ENCODE measurements at places on chromosomes 1 and 21.

DNA sequence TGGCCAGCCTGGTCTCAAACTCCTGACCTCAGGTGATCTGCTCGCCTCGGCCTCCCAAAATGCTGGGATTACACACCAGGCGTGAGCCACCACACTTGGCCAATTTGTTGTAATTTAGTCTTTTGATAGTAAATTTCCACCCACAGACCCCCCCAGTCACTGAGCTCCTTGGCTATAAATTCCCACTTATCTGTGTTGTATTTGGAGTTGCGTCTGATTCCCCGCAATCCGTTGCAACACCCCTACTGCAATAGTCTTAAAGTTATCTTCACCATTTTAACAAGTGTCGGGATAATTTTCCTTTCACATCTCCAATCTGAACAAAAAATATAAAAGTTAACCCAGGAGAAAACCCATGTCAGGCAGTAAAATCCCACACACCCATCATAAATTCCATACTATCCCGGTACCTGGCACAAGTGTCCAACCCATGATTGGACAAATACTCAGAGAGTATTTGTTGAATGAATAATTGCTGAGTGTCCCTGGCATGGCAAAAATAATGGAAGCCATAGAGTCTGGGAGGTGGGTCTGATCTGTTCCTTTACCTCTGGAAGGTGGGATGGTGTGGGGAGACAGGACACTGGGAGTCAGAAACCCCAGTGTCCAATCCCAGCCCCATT lies 9.3 kb upstream of the CNR2 start:
- no peak for DNase-seq

- no peak for DNase-seq
These were observed 70.6 kb downstream of the RGS2 start for GRCh38 chr1:192879406-192879805.

DNA sequence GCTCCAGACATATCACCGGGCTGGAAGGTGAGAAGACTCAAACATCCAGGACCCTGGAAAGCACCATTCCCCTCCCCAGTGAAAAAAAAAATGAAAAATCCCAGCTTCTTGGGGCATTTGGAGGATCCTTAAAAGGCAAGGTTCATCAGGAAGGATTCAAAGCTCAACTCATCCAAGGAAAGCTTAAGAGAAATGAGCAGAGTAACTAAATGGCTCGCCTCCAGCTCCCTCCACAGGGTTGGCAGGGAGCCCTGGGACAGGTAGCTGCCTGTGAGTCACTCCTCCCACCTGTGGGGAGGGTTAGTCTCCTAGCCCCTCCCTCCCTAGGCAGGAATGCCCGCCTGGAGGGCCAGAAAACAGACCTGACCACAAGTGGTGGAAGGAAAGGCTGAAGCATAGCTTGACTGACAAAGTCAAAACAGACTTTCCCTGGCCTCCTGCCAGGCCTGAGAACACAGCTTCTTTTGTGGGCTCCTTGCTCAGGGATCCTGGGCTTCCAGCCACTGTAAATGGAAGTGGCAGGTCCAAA lies 712 bp upstream of the LAMB3 start:
- DNase-seq: peak; percentile 77

DNA sequence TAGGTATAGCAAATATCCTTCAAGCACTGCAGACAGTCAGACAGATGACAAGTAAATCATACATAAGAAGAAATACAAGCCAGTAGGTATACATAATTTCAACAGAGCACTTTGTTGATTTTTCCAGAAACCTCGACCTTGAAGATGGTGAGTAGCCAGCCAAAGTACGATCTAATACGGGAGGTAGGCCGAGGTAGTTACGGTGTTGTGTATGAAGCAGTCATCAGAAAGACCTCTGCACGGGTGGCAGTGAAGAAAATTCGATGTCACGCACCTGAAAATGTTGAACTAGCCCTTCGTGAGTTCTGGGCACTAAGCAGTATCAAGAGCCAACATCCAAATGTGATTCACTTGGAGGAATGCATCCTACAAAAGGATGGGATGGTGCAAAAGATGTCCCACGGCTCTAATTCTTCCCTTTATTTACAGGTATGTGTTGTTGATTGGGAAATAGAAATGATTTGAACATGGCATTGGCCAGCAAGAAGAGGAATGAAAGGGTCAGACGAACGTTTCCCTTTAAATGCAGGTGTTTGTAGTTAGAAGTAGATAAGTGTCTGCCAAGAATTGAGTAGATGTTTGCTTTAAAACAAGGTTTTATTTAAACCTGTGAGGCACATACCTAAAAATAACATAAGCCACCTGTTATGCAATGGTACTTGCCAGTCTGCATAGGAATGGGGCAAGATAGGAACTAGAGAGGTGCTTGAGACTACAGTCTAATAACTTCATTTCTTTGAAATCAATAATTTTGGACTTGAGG lies 2.7 kb downstream of the PDIK1L start:
- DNase-seq: no peak

GRCh38 chr1:227562933-227563323 lies 428 bp upstream of the ZNF678 start:
- DNase-seq: no peak

DNA sequence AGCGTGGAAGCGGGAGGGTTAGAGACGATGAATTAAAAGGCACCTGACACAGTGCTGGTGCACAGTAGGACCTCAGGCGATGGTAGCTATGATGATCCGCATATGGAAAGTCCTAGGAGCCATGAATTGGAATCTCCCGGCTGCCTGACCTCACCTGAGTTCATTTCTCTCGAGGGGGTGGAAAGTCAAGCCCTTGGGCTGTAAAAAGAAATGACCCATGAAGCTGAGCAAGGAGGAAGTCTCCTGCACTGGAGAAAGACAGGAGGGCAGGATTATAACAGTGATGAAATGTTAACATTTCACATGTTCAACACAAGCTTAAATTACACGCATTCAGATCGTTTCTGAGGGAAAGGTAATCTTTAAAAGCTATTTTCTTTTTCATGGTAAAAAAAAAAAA lies 481.2 kb downstream of the MATN1 start:
- DNase-seq: no peak

- DNase-seq: no peak
These were observed 167.4 kb downstream of the LRRC40 start for GRCh38 chr1:70038025-70038424.

DNA sequence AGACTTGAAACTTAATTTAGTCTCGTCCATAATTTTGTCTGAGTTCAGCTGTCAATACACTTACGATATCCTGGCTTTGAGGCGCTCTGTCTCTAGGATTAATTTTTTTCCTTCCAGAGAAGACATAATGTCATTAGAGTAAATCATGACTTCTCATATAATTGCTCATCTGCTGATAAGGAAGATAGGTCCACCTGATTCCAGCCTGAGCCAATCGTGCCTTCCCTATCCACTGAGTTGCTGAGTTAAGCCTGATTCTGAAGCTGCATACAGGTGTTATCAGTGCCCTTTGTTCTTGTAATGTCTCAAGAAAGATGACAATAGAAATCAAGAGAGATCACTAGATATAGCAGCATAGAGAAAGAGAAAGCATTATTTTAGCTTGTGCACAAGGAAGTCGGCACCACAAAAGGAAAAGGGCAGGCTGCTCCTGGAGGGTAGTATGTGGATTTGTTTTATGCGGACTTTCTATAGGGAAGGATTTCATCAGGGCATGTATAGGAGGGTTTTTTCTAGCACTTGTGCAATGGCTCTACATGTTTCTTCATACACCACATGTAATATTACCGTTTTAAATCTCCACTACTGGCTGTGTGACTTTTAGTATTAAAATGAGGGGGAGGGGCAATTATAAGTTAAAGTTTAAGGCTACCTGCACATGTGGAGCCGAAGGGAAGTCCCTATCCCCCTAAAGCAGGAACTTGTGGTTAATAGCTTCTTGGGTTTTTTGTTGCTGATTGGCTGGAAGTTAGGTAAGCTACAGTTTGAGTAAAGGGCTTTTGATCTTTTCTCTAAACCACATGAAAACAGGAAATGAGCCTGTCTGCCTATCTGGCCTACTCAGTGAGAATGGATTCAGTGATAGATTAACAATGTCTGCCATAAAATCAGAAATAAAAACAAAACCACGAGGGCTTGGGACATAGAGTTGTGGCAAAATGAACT lies 133.4 kb downstream of the PLPPR5 start:
- no peak for DNase-seq

DNA sequence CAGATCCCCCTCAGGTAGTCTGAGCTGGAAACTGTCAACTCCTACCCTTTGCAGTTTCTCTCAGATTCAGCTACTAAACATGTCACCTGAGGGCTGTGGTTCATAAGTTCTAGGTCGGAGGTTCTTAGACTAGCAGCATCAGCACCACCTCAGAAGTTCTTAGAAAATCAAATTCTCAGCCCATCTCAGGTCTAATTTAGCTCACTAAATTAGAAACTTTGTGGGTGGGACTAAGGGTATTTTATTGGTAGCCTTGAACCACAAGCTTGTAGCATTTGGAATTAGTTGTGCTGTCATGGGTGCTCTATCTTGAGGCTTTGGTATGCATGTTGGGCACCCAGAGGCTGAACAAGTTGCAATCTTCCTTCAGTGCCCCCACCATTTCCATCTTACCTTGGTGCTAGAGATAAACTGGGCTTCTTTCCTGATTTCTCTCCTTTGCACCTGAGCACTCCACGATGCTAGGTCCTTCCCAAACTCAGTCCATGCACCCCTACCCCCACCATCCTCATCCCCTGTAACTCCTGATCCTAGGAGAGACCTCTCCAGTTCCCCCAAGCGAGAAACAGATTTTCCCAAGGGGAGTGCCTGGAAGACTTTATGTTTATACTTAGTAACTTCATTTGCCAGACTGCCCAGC lies 54.2 kb downstream of the S1PR1 start:
- DNase-seq: no peak

DNA sequence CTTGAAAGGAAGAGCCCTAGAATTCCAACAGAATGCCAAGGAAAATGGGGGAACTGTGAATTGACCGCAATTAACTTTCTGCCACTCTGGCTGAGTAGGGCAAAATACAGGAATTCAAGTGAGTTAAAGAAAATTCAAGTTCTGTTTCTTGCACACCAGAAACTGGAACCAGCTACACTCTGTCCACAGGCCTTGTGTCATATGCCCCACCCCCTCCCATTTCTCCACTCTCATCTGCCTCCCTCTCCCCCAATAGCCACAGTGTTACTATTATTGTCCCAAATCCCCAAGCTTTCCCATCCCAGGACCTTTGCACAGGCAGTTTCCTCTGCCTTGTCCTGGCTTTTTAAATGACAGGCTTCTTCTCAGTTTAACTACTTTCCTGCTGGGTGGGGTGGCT lies 4.3 kb upstream of the STK40 start:
- no peak for DNase-seq

- DNase-seq: no peak
These were observed 32.4 kb downstream of the SLAMF1 start for GRCh38 chr1:160614410-160614809.

DNA sequence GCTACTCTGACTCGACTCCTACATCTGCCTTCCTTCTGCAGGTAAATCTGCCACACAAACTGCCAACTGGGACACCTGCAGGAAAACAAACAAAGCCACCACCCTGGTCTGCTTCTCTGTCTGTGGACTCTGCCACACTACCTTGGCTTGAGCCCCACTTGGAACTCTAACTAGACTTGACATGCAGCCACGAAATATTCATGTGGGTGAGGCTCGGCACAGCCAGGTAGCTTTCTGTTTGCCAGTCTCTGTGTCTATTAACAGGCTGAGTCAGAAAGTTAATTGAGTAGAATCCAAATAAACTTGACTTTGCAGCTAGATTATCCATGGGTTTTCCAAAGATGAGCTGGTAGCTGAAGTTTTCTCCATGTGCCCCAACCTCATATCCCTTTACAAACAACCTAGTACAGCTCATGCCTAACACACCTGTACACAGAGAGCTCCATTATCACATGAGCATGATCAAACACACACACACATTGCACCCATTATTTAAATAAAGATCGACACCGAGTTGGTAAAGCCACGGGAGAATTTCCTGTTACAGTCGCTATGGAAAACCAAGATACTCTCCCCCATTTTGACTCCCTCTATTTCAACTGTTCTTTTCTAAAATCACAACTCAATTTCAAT lies 808 bp downstream of the C1orf116 start:
- no peak for DNase-seq
